ENCODE measurements at places on chromosomes 7 and 10. TPM values are rescaled to one million over a fixed set of nuclear protein-coding genes. Genes with fewer than 3 reads are reported as not detected.

Gene CYP3A5
- total RNA-seq: 0.25 TPM

Gene FAM131B
- total RNA-seq: 0.57 TPM

Gene TMEM196
- not detected for total RNA-seq

Gene ZNF777
- 8.4 TPM for total RNA-seq

Gene LRCH4
- total RNA-seq: 27.3 TPM

Gene CACNA2D1
- total RNA-seq: 48.1 TPM

DNA sequence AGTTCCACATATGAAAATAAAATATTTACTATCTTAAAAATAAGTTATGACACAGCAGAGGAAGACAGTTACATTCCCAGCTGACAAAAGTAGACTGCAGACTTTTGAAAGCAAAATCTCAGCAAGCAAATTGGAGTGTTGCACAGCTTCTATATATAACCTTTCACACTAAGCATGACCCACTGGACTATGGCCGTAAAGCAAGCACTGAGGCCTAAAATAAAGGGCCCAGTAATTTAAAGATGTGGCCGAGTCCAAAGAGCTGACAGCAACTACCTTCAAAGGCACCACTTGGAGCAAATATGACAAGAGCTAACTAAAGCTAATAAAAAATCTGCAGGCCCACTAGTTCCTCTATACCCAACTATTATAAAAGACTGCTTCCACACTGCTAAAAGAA, 6.5 kb downstream of the GDI2 start:
- DNase-seq: no peak

GRCh38 chr10:26044141-26044749, 110.2 kb downstream of the MYO3A start:
- DNase-seq: no peak

DNA sequence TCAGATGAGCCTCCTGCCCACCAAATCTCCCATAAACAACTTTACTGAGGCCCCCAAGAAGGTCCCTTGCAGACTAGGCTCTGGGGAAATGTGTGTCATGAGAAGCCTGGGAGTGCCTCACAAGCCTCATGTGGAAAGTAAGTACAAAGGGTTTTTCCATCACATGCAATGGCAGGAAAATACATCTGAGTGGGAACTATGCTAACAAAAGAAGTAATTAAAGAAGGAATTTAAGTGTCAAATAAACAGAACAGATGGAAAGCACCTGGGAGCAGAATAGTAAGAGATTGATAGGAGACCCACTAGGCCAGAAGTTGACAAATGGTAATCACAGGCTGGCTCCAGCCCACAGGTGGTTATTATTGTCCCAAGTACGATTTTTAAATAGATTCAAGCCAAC, 20.5 kb downstream of the GSAP start:
- no peak for DNase-seq

DNA sequence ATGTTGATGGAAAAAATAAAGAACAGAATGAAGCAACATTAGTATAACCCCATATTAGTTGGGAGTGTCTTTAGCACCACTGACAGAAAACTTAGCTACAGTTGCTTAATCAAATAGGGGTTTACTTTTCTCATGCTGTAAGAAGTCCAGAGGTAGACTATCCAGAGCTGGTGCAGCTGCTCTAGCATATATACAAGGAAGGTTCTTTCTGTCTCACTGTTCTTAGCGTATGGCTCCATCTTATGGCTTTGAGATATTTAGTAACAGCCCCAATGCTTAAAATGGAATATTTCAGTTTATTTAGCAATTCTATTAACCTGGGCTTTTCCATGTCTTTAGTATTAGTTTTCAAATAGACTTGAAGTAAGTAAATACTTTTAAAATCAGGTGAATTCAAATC, 15.2 kb upstream of the WNT2 start:
- no peak for DNase-seq

- DNase-seq: no peak
Observed at GRCh38 chr10:31101123-31101522, 69.5 kb upstream of the ZNF438 start.

- no peak for DNase-seq
Observed at GRCh38 chr10:129896860-129897200, 67.2 kb downstream of the EBF3 start.

DNA sequence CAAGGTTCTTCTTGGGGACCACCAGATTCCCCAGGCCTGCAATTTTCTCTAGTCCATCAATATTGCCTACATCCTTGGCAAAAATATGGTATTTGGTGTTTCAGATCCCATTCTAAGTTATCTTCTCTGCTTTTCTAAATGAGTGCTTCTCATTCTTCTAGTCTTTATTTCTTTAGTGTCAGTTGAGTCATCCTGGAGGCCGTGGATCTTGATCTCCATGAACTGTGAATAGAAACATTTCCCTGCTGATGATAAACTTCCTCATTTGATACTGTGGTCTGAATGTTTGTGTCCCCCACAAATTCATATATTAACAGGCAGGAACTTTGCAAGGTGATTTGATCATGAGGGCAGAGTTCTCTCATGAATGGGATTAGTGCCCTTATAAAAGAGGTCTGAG, 779.3 kb downstream of the INHBA start:
- no peak for DNase-seq

- no peak for DNase-seq
Observed at GRCh38 chr7:48384180-48384752, 213.0 kb downstream of the ABCA13 start.

DNA sequence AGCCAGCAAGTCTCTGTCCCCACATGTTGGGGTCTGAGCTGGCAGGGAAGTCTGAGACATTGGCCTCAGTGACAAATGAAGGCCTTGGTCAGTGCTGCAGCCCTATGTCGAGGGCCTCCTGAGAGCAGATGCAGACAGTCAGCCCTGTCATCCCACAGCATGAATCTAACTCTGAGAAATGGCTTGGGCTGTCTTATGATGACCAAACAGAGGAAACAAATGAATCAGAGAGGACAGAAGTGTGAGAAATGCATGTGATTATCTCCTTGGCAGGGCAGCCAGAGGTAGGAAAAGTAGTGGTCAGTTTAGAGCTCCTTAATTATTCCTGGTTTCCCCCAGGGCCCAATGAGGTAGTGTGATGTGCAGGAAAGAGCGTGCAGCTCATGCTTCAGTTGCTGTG, 287.6 kb downstream of the SORCS3 start:
- DNase-seq: no peak

GRCh38 chr7:129739427-129739826, 127.9 kb downstream of the NRF1 start:
- DNase-seq: peak; percentile 32

- no peak for DNase-seq
Observed at GRCh38 chr7:36514289-36515243, 124.9 kb downstream of the ANLN start.

GRCh38 chr10:72800000-72800740, 93.4 kb upstream of the OIT3 start:
- no peak for DNase-seq

DNA sequence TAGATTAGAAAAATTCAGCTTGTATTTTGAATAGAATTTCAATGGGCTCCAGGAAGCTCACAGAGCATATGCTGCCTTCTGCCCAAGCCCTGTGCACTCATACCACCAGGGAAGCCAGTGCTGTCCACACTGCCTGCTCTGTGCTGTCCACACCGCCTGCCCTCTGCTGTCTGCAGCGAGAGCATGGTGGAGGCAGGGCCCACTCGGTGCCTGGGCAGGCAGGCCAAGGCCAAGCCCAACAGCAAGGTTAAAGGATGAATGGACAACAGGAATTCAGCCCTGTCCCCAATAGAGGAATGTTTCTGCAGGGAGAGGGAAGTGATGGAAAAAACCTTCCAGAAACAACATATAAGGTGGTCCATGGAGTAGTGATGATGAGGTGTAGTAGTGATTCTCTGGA, 146.8 kb downstream of the GFRA1 start:
- DNase-seq: no peak

DNA sequence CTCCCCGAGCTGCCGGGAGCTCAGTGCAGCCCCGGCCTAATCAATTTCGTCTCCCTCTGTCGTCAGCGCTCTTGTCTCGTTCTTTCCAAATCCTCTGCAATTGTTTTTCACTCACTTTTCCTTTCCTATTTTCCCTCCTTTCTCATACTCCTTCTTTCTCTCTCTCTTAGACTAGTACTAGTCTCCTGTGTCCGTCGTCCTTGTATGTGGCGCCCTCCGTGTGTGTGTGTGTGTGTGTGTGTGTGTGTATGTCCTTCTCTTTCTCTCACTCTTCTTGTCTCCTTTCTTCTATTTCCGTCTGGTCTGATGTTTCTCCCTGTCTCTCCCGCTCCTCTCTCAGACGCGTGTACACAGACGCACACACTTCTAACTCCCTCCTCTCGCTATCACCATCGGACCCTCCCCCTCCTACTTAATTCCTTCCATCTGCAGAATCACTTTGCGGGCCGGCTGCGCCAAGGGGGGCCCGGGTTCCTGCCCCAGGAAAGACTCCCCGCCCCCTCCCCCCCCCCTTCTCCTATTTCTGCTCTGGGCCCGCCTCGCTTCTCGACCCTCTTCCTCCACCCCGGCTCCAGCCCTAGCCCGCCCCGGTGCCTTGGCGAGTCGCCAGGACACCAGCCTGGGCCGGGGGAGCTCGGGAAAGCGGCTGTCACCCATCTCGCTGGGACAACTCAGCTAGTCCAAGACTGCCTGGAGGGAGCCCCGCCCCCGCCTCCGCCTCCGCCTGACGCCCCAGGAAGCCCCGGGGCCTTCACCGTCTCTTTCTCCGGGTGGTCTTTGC, 743 bp upstream of the ZCCHC24 start:
- peak; percentile 85 for DNase-seq

DNA sequence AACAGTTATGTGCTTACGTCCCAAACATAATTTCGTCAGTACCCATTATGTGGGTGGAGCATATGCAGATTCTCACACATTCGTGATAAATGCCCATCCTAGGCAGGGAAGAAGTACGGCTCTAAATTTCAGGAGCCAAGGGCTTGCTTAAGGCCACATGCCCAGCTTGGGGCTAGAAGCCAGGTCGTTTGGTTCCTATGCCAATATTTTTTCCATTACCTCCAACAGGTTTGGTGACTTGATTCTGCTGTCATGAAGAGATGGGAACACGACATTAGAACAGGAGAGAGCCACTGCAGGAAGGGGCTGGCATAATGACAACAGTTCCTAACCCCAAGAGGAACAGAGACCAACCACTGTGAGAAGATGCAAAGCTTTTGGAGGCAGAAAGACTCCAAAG, 85.1 kb downstream of the HIPK2 start:
- DNase-seq: no peak

DNA sequence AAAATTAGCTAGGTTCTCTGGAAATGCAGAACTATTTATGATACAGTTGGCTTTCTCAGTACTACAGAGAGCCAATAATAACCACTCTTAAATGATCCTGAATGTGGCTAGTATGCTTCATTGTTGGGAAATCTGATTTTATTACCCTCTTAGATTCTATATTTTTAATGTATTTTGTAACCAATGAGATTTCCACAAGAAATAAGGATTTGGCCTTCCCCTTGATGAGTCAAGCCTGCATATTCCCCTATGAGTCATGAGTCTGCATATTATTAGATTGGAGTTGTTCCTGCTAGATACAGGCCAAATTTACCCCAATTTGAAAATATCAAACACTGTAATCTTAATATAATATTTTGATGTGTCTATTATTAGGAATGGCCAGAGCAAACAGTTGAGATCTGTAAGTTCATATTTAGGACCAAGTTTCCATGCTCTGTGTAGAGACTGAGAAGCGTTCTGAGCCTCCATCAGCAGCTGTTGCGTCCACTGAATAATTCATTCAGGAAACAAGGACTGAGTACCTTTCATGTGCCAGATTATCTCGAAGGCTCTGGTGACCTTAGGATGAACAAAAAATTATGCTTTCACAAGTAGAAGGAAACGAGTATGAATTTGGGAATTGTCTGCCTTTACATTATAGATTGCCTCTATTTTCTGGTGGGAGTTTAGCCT, 793.4 kb downstream of the NRG3 start:
- DNase-seq: no peak

GRCh38 chr10:77104459-77104980, 533.1 kb downstream of the KCNMA1 start:
- peak; percentile 67 for DNase-seq

GRCh38 chr7:87218796-87219544, 562 bp downstream of the TMEM243 start:
- DNase-seq: peak; percentile 66

GRCh38 chr10:77105761-77106221, 531.8 kb downstream of the KCNMA1 start:
- DNase-seq: no peak

DNA sequence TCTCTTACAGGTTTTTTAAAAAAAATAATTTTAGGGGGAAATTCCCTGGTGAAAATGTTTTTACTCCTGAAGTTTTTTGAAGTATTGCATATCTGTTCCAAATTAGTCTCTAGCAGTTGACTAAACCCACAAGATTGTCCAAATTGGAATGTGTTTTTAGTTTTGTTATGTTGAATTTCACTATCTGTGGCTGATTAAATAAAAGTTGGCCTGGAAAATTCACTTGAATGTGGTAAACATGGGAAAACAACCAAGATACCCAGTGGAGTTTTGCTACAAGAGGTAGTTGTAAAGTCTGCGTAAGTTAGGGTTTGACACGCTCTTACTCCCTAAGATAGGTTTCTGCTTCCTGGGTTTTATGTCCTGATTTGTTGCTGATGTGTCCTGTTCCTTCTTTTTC, 3.3 kb downstream of the TSGA13 start:
- no peak for DNase-seq
